ENCODE measurements at places on chromosomes 3 and 15. TPM values are rescaled to one million over a fixed set of nuclear protein-coding genes. Genes with fewer than 3 reads are reported as not detected.

Gene SERINC4
- total RNA-seq: not detected

GRCh38 chr15:39153716-39154115, 427.2 kb upstream of the THBS1 start:
- H3K4me1 ChIP-seq: no peaks in the 10 kb centered on the region
- no peak overlapping the region for H3K4me3 ChIP-seq
- H3K27ac ChIP-seq: no peak overlapping the region
- no peak for DNase-seq

DNA sequence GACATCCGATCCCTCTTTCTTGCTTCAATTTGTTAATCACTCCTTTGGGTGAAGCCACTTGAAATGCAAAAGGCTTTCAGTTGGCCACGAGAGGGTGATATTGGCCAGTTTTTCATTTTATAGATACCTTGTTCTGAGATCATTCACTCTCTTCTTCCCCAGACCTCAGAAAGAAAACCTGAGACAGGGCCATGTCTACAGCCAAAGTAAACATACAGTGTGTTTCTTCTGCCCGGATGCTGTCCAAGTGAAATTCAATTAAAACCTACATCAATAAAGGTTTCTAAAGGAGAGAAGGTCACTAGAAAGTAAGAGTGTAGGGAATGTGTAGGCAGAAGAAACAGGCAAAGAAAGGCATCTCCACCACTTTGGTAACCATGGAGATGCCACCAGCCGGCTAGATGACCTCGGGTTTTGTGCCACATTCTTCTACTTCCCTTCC, 39.5 kb upstream of the FMN1 start:
- no peaks in the 10 kb centered on the region for H3K36me3 ChIP-seq
- H3K27ac ChIP-seq: no peak overlapping the region
- H3K4me1 ChIP-seq: no peaks in the 10 kb centered on the region
- peaks cover 6% of the 10 kb centered on the region for H3K27me3 ChIP-seq
- no peak overlapping the region for H3K4me3 ChIP-seq

Gene C3orf80
- 1.2 TPM for total RNA-seq

Gene CEP97
- total RNA-seq: 8.0 TPM

DNA sequence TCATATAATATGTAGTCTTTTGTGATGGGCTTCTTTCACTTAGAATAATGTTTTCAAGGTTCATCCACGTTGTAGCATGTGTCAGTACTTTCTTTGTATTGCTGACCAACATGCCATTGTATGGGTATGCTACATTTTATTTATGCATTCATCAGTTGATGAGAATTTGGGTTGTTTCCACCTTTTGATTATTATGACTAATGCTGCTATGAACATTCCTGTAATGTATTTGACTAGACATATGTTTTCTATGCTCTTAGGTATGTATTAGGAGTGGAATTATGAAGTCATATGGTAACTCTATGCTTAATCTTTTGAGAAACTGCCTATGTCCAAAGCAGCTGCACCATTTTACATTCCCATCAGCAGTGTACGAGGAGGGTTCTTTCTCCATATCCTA, 3.2 kb upstream of the PODXL2 start:
- peaks cover 14% of the 10 kb centered on the region for H3K36me3 ChIP-seq
- H3K4me1 ChIP-seq: peaks cover 14% of the 10 kb centered on the region
- no peak overlapping the region for H3K4me3 ChIP-seq
- H3K27me3 ChIP-seq: peaks cover 12% of the 10 kb centered on the region
- H3K27ac ChIP-seq: no peak overlapping the region

Gene C3orf33
- 3.6 TPM for total RNA-seq
